ENCODE measurements at places on chromosomes 12 and 14.

- no peak for DNase-seq
These were observed 153.8 kb downstream of the SLC35F4 start for GRCh38 chr14:57712102-57712501.

- DNase-seq, result no peak
These were observed 5.8 kb downstream of the WSB2 start for GRCh38 chr12:118055144-118055557.

DNA sequence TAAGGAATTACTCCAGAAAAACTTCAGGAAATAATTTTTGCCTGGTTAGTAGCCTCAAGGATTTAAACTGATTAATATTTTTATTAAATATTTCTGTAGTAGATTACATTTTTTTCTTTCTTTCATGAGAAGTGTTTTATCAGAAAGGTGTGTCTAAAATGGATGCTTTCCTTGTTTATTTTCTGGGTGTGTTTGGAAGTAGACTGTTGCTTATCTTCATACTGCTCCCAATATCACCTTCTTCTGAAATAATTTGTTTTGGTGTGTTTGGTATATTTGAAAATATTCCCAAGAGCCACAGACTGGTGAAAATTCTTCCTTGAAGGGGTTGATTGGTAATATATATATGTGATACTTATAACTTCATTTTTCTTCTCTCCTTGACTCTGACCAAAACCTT lies 10.1 kb upstream of the REP15 start:
- no peak for DNase-seq

DNA sequence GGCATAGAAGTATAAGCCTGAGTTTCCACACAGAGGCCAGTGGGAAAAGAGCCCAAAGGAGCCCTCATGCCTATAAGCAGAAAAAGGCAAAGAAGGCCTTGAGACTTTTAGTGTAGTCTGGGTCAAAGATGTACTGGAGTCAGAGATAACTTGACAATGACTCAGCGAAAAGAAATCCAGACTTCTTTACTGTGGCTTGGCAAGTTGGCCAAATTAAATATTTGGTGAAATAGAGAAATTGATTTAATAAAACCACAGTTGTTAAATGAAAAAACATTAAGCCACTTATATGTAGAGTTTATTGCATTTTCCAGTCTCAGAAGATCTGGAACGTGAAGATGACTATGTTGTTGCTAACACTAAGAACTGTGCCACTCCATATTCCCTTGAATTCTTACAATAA lies 105.1 kb downstream of the TMTC3 start:
- DNase-seq, result no peak

DNA sequence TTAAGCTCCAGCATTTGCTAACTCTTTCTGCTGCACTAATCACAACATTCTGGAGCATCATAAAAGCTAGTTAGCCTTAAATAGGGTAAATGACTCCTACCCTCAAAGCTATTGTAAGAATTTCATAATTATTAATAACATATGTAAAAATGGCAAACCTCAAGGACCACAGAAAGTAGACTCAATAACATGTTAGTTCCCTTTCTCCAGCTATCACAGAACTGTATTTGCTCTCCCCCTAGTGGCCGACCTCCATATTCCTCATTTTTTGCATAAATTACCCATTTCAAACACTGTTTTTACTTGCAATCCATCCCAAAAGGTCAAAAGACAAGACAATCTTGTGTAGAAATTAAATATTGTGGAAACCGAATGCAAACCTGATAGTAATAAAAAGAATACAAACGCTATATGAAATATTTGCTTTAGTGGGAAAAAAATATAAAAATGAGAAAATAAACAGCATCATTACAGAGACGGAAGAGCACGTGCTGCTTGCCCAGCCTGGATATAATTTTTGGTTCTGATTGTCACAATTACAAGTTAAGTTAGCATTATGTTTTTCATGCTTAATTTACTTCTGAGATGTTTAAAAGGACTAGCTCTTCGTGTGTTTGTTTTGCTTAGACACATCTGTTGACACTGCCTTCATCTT lies 97.9 kb downstream of the RERGL start:
- DNase-seq, result no peak

DNA sequence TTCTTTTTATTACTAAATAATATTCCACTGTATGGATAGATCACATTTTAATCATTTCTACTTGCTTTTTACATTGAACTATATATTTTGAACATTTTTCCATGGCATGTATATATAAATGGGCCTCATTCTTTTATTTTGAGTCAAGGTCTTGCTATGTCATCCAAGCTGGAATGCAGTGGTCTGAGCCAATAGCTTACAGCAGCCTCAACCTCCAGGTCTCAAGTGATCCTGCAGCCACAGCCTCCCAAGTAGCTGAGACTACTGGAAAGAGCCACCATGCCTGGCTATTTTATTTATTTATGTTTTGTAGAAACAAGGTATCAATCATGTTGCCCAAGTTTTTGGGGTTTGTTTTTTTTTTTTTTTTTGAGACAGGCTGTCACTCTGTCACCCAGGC lies 7.6 kb downstream of the FCF1 start:
- no peak for DNase-seq

DNA sequence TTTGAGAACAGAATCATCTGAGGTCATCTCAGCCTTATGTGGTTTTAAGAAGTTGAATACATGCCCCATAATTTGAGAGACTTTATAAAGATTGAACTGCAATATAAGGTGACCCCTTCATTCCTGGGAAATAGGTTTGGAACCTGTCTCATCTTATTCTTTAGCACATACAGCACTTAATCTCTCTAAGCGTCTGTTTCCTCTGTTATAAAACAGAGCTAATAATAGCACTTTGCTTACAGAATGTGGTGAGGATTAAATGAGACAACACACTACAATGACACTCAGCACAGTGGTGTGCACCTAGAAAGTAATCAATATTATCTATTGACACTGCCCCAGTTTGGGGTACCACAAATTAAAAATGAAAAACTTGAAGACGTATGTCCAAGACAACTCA lies 102.1 kb downstream of the DUSP6 start:
- no peak for DNase-seq

DNA sequence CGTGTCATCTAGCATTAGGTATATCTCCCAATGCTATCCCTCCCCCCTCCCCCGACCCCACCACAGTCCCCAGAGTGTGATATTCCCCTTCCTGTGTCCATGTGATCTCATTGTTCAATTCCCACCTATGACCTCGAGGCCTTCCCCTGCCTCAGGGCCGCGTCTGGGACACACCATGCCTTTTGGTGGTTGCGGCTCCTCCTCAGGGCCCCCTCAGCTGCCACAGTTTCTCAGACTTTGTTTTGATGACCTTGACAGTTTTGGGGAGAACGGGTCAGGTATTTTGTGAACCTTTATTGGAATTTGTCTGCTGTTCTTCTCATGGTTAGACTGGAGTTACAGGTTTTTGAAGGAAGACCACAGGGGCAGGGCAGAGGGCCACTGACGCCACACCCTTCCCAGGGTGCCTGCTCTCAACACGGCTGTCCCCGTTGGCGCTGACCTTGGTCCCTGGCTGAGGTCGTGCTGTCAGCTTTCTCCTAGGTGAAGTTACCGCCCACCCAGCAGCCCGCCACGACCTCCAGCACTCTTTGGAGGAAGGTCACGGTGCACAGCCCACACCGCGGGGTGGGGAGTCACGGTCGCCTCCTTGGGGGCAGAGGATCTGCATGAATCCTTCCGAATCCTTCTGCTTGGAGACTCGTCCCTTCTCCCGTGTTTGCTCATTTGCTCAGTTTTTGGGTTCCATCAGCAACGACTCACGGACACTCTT lies 130.5 kb downstream of the KIF26A start:
- no peak for DNase-seq

Measured in cortex of kidney (tissue), 1 donor.